LNCaP clone FGC (cell line): ENCODE measurements at places on chromosomes 3 and 15.

GRCh38 chr15:95681836-95682544, 648.5 kb upstream of the NR2F2 start:
- no peak for DNase-seq

DNA sequence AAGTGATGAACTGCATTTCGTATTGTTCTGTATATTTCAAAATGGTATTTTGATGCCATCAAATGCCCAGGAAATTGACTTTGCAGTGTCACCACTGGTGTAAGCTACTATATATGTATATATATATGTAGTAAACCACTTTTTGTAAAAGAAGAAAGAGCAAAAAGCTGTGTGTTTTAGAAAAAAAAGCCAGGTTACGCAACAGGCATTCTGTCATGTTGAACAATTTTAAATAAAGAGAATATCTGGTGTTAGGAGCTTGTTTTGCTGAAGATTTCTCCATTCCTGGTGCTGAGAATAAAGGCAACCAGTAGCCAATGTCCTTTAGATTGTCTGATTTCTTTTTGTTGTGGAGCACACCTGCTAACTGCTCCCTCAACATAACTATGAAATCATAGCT, 3.7 kb upstream of the ABHD10 start:
- no peak for DNase-seq

DNA sequence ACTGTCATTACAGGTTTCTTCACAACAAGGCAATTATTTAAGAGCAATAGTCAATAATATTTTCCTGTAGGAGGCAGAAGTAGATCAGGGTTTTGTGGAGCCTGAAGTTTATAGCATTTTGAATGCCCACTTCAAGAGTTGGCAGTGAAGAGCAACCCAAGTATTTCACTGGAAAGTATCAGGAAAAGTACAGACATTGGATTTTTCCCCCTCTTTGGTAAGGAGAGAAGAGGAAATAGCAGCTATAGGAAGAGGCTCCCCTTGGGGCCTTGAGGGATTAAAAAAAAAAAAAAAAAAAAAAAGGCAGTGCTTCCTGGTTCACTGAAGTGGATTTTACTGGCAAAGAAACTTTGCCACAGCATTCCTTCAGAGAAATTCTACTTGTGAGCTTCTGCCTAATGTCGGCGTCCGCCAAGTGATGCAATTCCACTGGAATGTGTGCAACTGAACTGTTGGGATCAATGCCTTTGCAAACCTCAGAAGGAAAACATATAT, 5.7 kb upstream of the CNTN6 start:
- DNase-seq: no peak

DNA sequence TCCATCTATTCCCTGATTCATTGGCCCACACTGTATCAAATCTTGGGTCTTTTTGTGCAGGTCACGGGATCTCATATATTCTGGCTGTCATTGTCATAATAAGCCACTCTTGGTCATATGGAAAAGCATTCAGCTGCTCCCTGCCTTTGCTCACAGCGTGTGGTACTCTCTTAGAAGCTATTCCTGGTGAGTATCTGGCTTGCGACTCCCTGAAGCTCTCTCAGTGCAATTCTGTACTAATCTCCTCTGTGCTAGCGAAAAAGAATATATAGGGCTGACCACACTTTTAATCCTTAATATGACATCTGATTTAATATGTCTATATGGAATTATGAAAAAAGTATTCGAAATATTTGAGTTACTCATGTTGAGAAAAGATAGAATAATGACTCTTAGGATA, 440.8 kb upstream of the GBE1 start:
- no peak for DNase-seq

GRCh38 chr3:15044326-15044725, 20.8 kb downstream of the MRPS25 start:
- no peak for DNase-seq

DNA sequence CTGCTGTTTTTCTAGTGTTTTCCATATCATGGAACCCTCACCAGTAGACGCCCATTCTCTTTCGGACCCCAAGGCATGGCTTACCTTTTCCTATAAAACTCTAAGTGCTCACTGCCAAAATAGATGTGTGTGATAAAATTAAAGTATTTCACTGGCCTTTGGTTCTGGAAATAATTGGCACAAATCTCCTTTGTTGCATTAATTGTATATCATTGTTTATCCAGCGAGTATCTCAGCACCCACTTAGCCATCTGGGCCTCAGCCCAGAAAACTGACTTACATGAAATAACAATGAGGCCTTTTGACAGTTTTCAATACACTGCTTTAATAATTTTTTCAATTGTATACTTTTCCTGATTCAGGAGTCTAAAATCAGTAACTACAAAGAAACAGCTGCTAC, 105.1 kb downstream of the MECOM start:
- DNase-seq: no peak

- DNase-seq: no peak
Observed at GRCh38 chr3:15820911-15821310, 23.1 kb upstream of the ANKRD28 start.

- DNase-seq: no peak
Observed at GRCh38 chr3:48018841-48019240, 2.6 kb upstream of the MAP4 start.

- DNase-seq: no peak
Observed at GRCh38 chr3:40753951-40754350, 229.2 kb downstream of the ZNF621 start.

DNA sequence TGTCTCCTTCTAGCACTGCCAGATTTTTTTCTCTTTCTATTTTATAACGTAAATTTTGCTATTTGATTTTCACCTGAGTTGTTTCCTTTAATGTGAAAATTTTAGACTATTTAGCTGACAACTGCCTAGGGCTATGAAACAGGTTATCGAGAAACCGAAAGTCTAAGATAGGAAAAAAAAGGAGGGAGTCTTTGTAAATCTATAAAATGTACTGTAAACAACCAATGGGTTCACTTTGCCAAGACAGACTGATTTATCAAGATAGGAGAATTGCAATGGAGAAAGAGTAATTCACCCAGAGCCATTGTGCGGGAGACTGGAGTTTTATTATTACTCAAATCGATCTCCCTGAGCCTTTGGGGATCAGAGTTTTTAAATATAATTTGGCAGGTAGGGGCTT, 50.0 kb downstream of the TM4SF18 start:
- DNase-seq: peak; percentile 85

DNA sequence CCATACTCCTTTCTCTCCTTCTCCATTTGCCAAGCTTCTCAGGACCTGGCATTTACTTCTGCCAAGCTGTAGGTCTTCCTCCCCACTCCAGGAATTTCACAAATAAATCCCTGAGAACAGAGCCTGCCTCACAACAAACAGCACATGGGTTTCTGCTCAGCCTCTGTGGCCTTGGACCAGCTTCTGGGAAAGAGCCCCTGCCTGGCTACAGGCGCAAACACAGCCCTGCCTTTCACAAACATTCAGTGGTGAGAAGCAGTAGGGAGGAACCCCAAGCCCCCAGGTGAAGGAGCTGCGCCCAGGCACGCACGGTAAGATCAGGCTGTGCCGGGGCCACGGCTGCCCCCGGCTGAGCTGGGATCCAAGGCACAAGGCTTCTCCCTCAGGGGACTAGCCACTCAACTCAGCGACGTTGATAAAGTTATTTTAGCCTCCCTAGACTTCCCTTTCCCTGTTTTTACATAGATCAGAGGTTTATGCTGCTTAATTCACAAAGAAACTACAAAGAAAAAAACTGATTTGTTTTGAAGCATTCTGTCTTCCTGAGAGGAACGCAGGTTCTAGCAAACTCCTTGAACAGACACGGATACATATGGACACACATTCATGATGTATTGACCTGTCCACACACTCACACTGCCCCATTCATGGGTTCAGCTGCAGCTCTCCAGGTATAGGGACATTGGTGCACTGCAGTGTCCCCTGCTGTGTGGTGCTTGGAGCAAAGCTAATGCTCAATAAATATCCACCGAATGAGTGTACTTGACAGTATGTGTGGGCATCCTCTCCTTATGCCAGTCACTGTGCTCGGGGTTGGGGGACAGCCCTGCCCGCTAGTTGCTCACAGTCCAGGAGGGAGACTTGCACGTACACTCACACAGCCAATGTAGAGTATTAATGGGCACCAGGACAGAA, 25.4 kb downstream of the HES1 start:
- DNase-seq: no peak

DNA sequence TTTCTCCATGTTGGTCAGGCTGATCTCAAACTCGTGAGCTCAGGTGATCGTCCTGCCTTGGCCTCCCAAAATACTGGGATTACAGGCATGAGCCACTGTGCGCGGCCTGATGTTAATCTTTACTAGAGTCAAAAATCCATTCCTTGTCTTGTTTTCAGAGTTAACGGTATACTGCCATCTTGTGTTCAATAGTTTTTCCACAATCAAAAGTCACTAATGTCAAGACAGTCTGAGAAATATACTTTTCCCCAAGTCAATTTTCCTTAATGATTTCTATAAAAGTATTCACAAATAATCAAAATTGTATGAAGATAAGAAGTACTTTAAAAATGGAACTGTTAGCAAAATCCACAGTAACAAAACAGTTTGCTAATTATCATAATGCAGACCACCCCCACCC, 8.5 kb downstream of the CRBN start:
- peak; percentile 42 for DNase-seq

- no peak for DNase-seq
Observed at GRCh38 chr3:179842061-179842460, 189.2 kb downstream of the USP13 start.

GRCh38 chr15:84836844-84837243, 19.7 kb downstream of the ALPK3 start:
- DNase-seq: no peak

DNA sequence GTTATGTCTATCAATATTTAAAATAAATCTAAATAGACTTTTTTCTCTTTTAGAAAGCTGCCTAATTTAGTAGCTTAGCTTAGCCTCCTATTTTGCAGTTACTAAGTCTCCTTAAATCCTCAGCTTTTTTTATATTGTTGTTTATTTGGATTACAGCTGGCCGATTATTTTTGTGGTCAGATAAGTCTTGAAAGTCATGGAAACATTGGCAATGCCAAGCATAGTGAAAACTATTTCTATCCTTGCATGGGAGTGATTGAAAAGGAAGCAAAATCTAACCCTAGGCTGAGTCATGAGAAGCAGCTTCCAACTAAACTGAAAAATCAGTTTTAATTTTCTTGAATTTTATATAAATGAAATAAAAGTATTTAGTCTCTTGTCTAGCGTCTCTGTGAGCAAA, 1063.0 kb upstream of the GBE1 start:
- no peak for DNase-seq

- DNase-seq: no peak
Observed at GRCh38 chr3:114606336-114606735, 312.5 kb downstream of the TIGIT start.

GRCh38 chr3:157913741-157914150, 192.5 kb downstream of the SHOX2 start:
- DNase-seq: no peak

- DNase-seq: peak; percentile 7
Observed at GRCh38 chr3:109224333-109224732, 87.8 kb downstream of the C3orf85 start.

- DNase-seq: no peak
Observed at GRCh38 chr3:108338901-108339545, 42.7 kb downstream of the HHLA2 start.

- no peak for DNase-seq
Observed at GRCh38 chr3:107699682-107700081, 176.9 kb downstream of the BBX start.

- no peak for DNase-seq
Observed at GRCh38 chr15:100918034-100918689, 995 bp upstream of the LRRK1 start.

DNA sequence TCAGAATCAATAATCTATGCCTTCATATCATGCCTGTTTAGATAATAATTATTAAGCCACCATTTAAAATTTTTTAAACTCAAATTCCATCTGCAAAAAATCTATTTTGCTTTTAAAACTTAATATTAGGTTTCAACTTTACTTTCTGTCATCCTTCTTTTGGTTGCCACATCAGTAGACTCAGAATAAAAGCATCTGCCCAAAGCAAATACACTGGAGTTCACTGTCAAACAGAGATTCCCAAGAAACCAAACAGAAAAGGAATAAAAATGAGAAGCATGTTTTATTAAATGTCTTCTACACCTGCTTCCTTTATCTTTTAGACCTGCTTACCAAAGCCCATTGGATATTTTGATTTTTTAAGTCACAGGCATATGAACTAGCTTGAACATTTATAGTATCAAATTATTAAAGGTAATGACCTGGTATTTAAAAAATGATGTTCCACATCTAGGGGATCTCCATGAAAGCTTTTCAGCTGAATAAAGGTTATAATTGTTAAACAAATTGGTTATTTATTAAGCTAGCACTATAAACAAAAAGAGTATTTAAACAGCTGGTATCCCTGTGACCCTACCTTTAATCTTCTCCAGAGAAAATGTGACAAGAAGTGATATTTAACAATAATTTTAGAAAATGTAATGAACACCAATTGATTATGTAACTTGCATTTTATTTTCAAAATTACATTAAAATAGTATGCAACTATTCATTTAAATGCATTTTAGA, 62.5 kb downstream of the ALCAM start:
- no peak for DNase-seq

- DNase-seq: peak; percentile 71
Observed at GRCh38 chr15:72153269-72154000, 35.2 kb downstream of the SENP8 start.

DNA sequence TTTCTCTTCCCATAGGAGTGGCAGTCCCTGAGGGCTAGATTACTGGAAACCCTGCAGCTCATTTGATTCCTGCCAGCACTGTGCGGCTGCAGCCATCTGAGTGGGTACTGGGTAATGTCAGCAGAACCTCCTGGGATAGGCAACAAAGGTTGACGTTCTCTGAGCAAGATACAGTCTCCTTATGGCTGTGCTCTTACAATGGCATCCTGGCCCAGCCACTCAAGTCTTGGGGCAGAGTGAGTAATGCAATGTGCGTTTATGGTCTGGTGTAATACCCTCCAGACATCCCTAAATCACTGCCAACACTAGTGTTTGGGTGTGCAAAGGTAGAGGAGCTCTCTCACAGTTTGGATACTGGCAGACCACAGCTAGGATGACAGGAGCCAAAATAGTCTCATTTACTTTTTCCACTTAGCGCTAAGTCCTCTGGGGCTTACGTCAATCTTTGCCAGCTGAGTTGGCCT, 775.8 kb downstream of the ZNF385D start:
- DNase-seq: no peak

DNA sequence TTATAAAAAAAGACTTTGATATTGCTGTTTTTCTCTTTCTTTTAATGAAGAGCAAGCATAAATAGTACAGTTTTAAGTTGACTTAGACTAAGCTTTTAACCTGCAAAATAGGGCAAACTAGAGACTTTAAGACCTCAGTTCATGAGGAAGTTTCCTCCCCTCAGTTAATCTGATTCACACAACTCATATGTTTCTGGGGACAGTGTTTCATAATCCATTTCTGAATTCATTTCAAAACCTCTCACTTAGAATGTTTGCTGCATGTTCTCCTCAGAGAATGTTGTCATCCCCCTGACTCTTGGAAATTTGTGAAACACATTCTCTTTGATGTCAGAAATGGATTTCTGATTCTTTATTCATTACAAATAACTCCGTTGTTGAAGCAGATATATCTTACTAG, 79.3 kb upstream of the SKOR1 start:
- DNase-seq: no peak

- no peak for DNase-seq
Observed at GRCh38 chr3:54262541-54262940, 140.2 kb downstream of the CACNA2D3 start.

GRCh38 chr15:31200735-31201151, 99.2 kb upstream of the TRPM1 start:
- DNase-seq: no peak

- no peak for DNase-seq
Observed at GRCh38 chr3:105876780-105877327, 8.0 kb upstream of the CBLB start.
